ENCODE measurements at places on chromosomes 5 and 9.

- DNase-seq: no peak
Measured at GRCh38 chr9:134335061-134335460, 8.8 kb downstream of the RXRA start.

DNA sequence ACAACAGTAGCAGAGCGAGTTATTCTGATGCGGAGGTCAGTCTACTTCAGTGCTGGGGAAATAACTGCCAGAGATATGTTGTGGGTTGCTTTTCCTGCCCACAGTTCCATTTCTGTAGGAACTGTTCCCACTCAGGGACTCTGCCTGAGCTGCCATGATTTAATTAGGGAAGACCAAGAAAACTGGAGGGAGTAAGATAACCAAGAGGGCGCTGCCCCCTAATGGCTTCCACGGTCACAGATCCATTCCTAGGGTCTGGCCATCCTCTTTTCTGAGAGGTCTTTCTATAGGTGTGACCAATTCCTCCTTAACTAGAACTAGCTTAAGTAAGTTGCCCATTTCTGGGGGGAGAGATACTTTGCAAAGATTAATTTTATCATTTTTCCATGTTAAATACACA, 125.9 kb downstream of the APBA1 start:
- no peak for DNase-seq

GRCh38 chr5:61180886-61181285, 18.6 kb upstream of the SMIM15 start:
- no peak for DNase-seq

DNA sequence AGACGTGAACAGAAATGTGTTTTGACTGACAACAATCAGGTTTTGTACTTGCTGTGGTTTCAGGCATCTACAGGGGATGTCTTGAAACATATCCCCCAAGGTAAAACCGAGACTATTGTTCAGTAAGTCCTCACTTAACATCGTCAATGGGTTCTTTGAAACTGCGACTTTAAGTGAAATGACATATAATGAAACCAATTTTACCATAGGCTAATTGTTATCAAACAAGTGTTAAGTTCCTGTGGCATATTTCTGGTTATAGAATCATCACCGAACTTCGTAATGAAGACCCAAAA, 16.4 kb upstream of the OMD start:
- peak; percentile 16 for DNase-seq

- no peak for DNase-seq
Measured at GRCh38 chr5:102307232-102307631, 11.1 kb upstream of the SLCO4C1 start.

GRCh38 chr9:138022121-138022741, 144.6 kb downstream of the CACNA1B start:
- no peak for DNase-seq

DNA sequence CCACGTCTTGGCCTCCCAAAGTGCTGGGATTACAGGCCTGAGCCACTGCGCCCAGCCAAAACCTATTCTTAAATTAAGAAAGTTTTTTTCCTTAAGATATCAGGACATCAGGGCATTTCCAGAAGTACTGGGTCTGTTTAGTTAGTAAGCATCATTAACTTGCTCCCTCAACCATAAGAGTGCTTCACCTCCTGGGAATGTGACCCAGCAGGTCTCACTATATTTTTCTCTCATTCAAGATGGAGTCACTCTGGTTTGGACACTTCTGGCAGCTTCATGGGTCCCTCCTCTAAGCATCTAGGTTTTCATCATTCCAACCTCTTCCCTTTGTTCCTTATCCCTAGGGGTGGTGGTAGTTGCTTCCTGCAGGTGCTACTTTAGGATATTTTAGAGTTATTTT, 10.3 kb upstream of the BRD3OS start:
- DNase-seq: no peak

DNA sequence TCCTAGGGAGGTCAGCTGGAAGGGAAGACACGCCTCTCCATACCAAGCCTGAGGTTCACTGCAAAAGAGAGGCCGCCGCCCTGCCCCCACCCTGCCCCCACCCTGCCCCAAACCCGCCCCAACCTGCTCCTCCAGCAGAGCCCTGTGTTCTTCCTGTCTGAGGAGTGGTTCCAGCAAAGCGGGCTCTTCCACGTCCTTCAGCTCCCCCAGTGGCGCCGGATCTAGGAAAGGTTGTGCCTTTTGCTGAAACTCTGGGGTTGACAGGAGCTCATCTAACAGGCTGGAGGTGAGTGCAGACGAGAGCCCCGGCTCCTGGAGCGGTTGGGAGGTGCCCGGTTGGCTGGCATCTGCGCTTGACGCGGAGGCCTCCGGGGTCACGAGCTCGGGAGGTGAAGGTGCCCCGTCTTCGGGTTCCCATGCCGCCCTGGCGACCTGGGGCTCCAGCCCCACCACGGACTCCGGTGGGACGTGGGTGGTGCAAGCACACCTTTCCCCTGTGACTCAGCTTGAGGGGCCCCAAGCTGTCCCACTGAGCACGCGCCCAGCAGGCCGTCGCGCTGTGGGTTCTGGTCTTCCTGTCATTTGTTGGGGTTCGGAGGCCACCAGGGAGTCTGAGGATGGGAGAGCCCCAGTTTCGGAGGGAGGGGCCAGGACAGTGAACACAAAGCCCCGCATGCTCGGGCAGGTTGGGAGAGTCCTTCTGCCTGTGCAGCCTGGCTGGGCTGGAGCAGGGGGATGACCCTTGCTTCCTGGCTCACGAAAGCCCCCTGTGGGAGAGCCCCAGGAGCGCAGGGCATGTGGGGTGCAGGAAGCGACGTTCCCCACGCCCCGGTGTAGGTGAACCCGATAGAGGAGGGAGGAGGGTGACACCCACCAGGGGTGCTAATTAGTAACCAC, 1467.1 kb downstream of the FOXD4L5 start:
- DNase-seq: peak; percentile 37

GRCh38 chr5:4243479-4244264, 648.0 kb downstream of the IRX1 start:
- DNase-seq: no peak

DNA sequence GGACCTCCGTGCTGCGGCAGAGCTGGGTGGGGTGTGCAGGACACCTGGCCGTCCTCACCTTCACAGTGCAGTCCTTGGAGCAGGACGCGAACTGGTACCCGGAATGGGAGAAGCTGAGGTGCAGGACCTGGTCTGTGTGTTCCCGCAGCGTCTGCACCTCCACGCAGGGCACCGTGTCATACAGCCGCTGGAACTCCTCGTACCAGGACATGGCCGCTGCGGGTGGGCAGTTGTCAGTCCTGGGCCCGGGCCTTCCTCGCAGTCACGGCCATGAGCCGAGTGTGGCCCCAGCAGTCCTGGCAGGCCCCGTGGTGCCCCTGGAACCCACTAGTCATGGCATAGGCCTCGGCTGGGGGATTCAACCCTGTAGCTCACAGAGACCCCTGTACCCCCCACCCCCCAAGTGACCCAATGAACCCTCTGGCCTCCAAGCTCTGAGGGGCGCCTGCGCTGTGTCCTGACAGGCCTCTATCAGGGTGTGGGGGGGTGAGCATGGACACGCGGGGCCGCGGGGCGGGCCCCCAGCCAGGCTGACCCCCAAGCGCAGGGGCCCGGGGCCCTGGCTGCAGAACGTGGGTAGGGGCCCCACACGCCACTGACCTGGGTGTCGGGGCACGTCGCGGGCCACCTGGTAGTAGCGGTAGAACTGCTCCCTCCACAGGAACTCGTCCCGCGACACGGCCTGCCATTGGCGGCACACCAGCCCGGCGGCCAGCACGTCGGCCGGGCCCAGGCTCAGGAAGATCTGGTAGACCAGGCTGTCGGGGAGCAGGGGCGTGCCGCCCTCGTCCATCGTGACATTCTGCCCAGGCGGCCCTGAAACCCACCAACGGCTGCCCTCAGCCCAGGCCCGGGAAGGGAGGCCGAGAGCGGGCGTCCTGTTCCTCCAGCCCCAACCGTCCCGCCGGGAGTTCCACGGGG, 987 bp downstream of the FBXW5 start:
- no peak for DNase-seq

- DNase-seq: no peak
Measured at GRCh38 chr9:118962426-118962825, 406.8 kb downstream of the BRINP1 start.

GRCh38 chr5:151580858-151581257, 10.3 kb downstream of the FAT2 start:
- DNase-seq: no peak

- no peak for DNase-seq
Measured at GRCh38 chr9:70318002-70318401, 59.2 kb downstream of the SMC5 start.

GRCh38 chr9:99025616-99026270, 79.2 kb upstream of the TGFBR1 start:
- no peak for DNase-seq

DNA sequence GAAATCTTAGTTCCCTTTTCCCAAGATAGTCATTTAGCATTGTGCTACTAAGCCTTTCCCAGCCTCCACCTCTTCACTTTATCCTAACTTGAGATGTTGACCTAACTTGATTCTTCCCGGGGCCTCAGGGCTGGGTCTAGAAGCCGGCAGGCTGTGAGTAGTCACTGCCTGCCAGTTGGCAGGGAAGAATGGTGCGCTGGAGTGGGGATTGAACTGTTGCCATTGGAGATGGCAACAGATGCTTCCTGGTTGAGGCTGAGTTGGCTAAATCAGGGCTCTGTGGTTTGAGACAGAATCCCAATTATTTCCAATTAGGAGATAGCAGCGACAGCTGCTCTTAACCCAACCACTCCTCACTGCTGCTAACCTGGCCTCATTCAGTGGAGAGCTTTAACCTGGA, 343.1 kb downstream of the BRINP1 start:
- DNase-seq: no peak

- DNase-seq: peak; percentile 60
Measured at GRCh38 chr9:135602789-135603481, 36.4 kb downstream of the GLT6D1 start.

DNA sequence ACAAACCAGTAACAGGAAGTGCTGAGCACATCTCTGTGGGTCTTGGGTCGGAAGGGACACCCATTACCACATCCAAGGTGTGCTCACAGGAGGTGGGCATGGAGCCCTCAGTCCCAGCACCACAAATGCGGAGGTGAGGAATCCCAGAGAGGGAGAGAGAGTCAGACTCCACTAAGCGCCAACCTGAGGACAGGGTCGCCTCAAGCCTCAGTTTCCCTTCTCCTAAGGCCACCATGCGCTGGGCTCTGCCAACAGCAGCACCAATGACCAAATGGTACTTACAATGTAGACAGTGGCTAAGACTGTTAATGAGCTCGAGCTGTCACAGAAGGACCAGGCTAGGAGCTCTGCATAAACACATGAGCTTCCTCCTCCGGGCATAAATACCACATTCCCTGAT, 43.1 kb downstream of the BICD2 start:
- no peak for DNase-seq

- DNase-seq: no peak
Measured at GRCh38 chr9:19481971-19482404, 73.2 kb downstream of the ACER2 start.

GRCh38 chr5:120134944-120135343, 329.2 kb upstream of the PRR16 start:
- no peak for DNase-seq

GRCh38 chr9:98412101-98412842, 156.8 kb upstream of the TBC1D2 start:
- no peak for DNase-seq

GRCh38 chr5:78810098-78810920, 161.7 kb upstream of the LHFPL2 start:
- no peak for DNase-seq

- DNase-seq: no peak
Measured at GRCh38 chr9:129354498-129354897, 176.4 kb upstream of the IER5L start.

DNA sequence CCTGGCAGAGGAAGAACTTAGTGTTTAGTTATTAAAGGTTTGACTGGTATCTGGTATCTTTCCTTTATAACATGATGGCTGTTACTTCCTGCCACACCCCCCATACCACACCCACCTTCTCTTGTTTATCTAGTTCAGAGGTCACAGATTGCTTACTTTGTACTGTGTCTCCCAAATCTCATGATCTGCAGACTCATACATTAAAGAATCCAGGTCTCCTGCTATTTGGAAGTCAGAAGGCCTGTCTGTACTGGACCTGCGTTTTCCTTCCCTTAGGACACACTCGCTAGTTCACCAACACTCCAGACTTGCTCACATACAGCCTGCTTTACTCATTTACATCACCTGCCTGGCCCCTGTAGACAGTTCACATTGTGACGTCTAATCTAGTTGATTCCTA, 39.3 kb downstream of the NUDT12 start:
- DNase-seq: no peak

- no peak for DNase-seq
Measured at GRCh38 chr5:154196281-154196680, 5.7 kb downstream of the GALNT10 start.

DNA sequence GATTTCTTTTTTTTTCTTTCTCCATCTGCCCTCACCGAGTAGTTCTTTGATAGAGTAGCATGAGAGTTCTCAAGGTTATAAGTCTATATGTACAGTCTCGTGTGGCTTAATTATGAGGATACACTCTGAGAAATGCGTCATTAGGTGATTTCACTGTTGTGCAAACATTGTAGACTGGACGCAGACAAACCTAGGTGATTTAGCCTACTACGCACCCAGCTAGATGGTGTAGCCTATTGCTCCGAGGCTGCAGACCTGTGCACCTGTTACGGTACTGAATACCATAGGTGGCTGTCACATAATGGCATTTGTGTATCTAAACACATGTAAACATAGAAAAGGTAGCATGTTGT, 26.9 kb upstream of the CORO2A start:
- DNase-seq: no peak

DNA sequence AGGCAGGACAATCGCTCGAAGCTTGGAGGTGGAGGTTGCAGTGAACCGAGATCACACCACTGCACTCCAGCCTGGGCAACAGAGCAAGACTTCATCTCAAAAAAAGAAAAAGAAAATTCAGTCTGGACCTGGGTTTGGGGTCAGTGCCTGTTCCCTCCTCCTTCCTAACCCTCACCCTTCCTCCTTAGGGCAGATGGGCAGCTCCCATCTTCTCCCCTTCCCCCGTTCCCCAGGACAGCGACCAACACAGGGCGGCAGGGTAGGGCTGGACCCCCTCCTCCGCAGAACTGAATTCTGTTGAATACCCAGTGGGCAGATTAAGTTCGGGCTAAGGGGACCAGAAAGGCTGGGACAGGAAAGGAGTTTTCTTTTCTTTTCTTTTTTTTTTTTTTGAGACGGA, 1.5 kb upstream of the RMND5B start:
- no peak for DNase-seq

DNA sequence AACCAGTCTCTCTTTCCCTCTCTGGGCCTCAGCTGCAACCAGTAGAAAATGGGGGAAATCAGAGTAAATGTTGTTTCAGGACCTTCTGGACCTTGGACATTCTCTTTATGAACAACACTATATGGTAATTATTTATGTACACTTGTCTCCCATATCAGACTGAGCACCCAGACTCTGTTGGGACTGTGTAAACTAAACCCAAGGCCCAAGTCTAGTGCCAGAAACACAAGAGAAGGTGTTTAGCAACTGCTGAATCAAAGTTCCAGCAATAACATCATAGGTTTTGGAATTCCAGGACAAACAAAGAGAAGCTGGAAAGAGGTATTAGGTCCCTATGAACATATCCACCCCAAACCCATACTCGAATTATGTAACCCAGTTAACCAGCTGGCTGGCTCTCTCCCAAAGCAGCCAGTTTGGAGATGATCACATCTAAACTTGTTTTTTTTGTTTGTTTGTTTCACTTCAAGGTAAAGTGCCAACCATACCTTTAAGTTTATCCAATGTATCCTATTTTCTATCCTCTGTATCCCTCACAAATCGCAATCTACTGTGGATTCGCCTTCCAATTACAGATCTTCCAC, 1.9 kb upstream of the RNF38 start:
- no peak for DNase-seq
